ENCODE measurements at places on chromosomes 2 and 18.

DNA sequence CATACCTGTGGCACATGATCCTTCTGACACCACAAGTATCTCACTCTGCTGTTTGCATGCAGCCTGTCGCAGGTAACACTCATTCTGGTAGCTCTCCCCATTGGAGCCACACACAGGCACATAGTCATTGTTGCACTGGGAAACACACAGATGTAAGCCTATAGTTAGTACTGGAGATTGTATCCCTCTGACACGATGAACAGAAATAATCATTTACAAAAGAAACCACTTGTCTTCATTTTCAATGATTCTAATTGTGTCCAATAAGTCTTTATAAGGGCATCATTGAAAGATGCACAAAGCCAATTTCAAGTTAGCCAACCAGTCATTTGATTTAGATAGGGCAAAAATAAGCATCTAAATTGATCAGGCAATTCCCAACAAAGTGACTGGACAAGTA, 10.4 kb downstream of the TMEFF2 start:
- DNase-seq, result no peak

DNA sequence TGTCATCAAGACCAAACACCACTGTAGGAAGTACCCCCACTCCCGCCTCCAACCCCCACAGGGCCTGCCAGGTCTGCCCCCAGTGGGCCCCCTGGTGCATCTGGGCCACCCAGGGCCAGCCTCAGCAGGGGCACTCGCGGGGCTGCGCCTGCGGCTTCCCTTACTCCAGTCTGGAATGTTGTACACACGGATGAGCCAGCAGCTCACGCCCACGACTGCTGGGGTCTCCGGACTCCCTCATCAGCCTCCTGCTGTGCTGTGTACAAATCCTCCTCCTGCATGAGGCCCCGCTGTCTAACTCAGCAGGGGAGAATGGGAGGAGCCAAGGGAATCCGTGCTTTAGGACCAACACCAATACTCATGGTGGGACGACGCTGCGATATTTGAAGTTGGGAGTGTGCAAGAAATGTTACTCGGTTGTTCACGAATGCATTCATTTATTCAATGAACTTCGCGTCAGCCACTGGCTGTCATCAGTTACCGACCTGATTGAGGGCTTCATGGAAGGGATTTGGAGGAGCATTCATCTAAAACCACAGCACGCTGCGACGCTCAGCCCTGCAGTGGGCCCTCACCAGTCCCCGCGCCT, 654 bp upstream of the ASB1 start:
- DNase-seq, result no peak

DNA sequence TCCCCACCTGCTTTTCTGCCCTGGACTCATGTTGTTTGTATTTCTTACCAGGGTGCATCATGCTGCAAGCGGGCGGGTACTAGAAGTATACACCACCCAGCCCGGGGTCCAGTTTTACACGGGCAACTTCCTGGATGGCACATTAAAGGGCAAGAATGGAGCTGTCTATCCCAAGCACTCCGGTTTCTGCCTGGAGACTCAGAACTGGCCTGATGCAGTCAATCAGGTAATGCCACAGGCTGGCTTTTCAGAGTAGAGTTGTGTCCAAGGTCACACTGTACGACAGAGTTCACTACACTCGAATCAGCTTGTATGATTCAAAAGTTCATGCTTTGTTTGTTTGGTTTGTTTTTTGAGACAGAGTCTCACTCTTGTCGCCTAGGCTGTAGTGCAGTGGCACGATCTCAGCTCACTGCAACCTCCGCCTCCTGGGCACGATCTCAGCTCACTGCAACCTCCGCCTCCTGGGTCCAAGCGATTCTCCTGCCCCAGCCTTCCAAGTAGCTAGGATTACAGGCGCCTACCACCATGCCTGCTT, 19.4 kb downstream of the SRSF7 start:
- no peak for DNase-seq

- DNase-seq, result no peak
Measured at GRCh38 chr2:127695491-127696472, 5.5 kb upstream of the SFT2D3 start.

DNA sequence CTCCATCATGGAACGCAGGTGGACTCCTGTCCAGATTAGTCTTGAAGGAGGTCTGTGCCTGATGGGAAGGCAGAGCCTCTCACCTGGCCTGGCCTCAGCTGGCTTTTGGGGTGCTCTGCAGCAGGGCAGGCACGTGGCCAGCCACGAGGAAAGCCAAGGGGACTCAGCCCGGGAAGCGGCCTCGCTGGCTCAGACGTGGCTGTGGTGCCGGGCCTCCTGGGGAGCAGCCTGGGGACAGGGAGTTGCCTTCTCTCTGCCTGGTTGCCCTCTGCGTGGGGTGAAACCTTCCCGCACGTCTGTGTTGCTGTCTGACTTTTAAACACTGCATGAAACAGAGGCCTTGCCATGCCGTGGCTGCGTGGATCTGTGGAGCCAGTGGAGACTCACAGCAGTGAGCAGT, 45.0 kb downstream of the RTP5 start:
- DNase-seq, result no peak

DNA sequence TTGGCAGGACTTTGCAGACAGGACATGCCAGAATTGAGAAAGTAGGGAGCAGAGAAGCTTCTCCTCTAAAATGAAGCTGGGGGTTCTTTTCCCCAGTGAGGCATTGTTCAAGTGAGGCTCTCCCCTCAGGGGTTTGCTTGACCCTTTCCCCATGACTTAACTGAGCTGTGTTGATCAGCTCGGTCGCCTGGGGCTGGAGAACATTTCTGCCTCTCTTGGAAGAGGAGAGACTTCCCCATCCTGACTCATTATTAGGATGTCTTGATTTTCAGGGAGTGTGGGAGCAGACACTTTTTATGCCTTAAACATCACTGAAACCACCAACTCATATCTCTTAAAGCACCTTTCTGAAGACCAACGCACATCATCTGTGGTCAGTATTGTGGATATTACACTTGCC, 27.9 kb upstream of the GLI2 start:
- DNase-seq, result no peak

GRCh38 chr18:54859667-54860421, 31.6 kb downstream of the RAB27B start:
- DNase-seq, result no peak

GRCh38 chr2:192162392-192163042, 32.2 kb downstream of the TMEFF2 start:
- DNase-seq, result peak; percentile 4

DNA sequence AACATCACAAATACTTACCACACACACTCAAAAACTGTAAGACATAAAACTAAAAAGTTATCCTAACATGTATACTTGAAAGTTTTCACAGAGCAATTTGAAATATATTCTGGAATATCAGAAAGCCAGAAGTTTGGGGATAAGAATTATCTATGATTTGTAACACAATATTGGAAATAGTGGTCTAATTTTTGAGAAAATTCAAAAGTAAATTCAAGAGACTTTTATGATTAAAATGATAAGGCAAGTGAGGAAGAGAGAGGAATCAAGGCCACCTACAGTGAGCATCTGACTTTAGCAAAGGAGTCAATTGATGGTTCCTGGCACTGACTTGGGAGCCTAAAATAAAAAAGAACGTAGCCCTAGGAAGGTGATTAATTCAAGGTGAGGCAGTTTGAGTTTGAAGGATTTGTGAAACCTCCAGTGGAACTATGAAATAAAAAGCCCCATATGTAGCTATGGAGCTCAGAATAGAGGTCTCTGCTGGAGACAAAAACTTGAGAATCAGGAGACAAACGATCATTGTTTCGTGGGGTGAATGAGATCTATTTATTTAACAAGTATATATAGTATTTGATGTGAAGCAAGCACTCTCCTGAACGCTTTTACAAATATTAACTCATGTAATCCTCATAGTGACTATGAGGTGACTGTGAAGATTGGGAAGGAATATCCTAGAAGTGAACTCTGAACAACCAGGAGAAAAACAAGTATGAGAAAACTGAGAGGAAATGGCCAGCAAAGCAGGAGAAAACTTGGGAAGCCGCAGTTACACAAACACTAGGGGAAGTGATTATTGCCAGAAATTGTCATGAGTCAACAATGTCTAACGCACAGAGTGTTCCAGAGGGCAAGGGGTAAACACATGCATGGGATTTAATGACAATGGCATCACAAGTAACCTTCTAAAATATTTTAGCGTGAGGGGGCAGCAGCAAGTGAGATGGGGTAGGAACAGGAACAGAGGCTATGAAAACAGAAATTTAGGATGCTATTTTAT, 12.8 kb downstream of the TFPI start:
- DNase-seq, result no peak

DNA sequence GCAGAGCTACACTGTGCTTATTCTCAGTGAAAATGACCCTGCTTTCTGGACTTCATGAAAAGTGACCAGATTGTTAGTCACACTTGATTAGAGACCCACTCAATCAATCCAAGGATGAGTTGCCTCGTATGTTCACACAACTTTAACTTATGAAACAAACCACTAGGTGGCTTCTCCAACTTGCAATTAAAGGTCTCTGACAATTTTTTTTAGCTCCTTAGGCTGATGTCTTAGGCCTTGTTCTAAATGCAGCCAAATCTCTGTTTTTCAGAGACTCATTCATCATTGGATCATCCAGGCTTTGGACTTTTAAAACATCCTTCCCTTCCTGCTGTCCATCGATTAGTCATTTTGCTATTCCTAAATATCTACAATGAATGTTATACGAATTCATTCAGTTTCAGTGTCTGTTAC, 63.4 kb downstream of the MREG start:
- peak; percentile 14 for DNase-seq

DNA sequence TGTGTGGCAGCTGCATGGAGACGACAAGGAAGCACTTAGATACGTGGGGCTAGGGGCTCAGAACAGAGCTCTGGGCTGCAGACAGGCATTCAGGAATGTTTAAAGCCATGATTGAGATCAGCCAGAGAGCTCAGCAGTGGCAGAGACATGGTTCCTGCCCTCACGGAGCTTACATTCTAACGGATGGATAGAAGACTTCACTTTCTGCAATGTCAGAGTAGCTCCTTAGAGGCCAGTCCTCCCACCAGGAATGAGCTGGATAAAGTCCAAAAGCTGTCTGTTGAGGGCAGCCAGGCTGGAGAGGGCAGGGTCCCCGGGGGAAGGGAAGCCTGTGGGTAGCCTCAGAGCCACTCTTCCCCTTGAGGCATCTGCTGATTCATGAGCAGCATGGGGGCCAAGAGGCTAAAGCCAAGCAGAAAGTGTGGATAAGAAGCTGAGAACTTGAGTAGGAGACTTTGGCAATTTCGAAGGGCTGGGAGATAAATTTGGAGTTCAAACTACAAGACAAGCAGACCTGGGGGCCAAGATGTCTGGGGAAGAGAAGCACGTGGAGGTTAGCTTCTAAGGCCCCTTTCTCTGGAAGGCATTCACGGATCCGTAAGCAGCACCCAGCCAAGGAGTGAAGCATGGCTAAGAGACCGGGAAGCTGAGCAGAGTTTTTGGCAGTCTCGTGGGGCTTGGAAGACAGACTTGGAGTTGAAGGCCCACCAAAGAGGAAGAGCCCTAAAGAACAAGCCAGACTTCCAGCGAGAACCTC, 9.7 kb upstream of the CIB4 start:
- DNase-seq, result no peak

DNA sequence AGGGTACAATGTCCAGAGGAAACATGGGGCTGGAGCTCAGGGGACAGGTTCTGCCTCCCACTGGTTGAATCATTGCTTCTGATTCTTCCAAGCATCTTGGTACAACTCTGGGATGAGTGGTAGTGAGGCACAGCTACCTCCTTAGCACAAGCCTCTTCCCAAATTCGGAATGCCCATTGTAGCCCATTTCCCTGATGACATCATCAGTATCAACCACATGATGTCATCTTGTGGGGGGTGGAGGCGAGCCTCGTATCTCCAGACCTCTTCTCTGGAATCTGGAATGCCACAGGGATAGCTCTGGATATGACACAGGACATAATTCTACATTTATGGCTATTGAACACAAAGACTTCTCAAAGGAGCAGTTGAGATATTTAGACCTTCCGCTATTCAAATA, 715.2 kb downstream of the RNF144A start:
- no peak for DNase-seq

DNA sequence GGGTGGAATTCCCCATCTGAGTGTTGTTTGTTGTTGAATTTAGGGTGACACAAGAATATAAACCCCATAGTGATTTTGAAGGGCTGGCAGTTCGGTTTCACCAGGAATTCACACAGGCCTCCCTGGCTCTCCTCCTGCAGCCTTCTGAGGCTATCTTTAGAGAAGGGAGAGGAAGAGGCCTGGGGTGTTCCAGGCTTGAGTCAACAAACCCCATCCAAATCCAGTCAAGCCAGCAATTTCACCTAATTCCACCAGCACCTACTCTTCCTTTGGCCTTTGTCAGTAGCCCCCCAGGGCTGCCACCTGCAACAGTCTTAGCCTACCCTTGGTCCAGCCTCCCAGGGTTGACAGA, 32.0 kb downstream of the MARCHF4 start:
- no peak for DNase-seq

- DNase-seq, result no peak
Measured at GRCh38 chr2:198756166-198756565, 701.6 kb downstream of the SATB2 start.

- DNase-seq, result no peak
Measured at GRCh38 chr18:41052625-41053024, 902.4 kb upstream of the PIK3C3 start.

DNA sequence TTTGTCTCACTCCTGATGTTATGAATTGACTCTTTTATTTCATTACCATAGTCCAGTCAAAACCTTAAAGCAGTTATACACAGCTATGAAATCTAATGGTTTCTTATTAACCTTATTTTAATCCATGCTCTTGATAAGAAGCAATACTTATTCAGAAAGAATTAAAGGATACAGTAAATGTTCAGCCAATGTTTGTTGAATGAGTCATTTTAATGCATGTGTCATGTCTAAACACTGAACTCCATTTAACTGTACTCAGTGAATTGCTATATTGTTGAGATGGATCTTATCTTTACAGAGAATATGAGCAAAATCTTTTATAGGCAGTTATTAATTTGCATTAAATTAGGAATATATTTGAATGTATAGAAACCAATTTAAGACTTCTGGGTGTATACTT, 135.1 kb upstream of the TFPI start:
- no peak for DNase-seq

DNA sequence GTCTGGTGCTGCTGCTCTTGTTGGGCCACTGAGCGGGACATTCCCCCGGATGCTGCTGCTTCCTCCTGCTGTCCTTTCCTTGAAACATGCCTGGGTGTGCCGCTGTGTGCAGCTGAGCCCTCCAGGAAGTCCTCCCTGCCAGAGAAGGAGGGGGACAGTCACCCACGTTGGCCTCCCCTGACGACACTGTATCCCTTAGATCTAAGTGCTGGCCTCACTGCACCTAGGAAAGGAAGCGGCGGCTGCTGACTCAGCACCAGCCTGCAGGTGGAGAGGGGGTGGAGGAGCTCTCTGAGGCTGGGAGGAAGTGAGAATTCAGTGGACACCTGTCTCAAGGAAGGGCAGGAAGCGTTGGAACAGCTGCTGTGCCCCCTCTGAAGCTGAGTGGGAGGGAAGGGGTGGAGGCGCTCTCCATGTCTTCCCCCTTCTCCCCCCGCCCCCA, 239.8 kb downstream of the HAUS1 start:
- peak; percentile 62 for DNase-seq

Data from GM19239 (cell line).